ENCODE measurements at places on chromosomes 7 and 10. TPM values are rescaled to one million over a fixed set of nuclear protein-coding genes. Genes with fewer than 3 reads are reported as not detected.

Gene PHTF2
- total RNA-seq = 39.3 TPM

Gene WNT16
- total RNA-seq = not detected

Gene ARHGEF5
- total RNA-seq = not detected

Gene SSC4D
- not detected for total RNA-seq

Gene FXYD4
- not detected for total RNA-seq

Gene C10orf105
- total RNA-seq = not detected

Gene PNLIPRP2
- not detected for total RNA-seq

Gene PTPRN2
- total RNA-seq = 0.87 TPM

Gene CCL24
- not detected for total RNA-seq

Gene UBTD1
- 0.72 TPM for total RNA-seq

DNA sequence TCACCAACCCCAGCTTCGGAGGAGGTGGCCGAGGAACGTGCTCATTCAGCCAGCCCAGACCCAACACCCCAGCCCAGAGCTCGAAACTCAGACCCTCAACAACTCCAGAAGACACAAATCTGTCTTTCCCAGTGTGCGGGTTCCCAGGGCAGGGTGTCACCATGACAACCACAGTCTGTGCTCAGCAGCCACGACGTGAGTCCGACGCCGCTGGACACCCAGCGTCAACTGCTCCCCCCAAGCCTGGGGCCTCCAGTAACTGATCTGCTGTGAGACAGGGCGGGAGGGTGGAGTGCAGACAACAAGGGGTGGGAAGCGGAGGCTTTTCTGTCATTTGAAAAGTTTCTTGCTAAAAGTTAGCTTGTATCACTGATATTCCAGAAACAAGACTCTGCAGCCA lies 167.2 kb downstream of the MAD1L1 start:
- no peak overlapping the region for H3K27ac ChIP-seq
- no peak overlapping the region for H3K4me3 ChIP-seq
- no peaks in the 10 kb centered on the region for H3K4me1 ChIP-seq
- no peaks in the 10 kb centered on the region for H3K27me3 ChIP-seq
- H3K36me3 ChIP-seq = no peaks in the 10 kb centered on the region
- no peak for DNase-seq

DNA sequence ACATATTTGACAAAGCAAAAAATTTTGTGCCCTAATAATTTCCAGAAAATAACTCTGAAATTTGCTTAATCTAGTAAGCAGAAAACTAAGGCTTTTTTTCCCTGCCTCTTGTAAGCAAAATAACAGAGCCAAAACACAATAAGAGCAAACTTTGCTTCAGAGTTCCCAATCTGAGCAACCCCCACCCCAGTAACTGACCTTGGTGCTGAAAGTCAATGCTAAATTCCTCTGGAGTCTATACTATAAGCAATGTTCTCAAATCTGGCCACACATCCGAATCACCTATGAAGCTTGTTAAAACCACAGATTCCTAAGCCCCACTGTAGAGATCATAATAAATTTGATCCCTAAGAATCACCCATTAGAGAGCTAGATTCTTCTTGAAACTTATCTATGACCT lies 150.5 kb downstream of the ELAPOR2 start:
- no peak overlapping the region for H3K27ac ChIP-seq
- H3K27me3 ChIP-seq = no peaks in the 10 kb centered on the region
- no peak for DNase-seq
- H3K4me3 ChIP-seq = no peak overlapping the region
- H3K4me1 ChIP-seq = no peaks in the 10 kb centered on the region
- H3K36me3 ChIP-seq = no peaks in the 10 kb centered on the region

GRCh38 chr7:44894888-44895580 lies 9.7 kb upstream of the PURB start:
- H3K36me3 ChIP-seq = no peaks in the 10 kb centered on the region
- peaks cover 16% of the 10 kb centered on the region for H3K4me1 ChIP-seq
- no peak overlapping the region for H3K27ac ChIP-seq
- no peak for DNase-seq

DNA sequence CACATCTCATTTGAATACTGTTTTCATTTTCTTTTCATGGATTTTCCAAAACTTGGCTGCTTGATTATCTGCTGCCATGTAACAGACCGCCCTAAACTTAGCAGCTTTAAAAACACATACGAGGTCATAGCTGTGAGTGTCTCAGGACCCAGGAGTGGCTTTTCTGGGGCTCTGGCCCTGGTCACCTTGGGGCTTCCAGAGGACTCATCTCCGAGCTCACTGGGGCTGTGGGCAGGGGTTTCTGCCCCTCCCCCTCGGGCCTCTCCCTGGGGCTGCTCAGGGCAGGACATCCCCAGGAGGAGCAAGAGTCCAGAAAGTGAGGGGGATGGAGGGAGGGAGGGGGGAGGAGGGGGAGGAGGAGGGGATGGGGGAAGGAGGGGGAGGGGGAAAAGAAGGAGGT lies 77.0 kb downstream of the NKX6-2 start:
- no peaks in the 10 kb centered on the region for H3K27me3 ChIP-seq
- H3K36me3 ChIP-seq = no peaks in the 10 kb centered on the region
- DNase-seq = no peak
- H3K27ac ChIP-seq = no peak overlapping the region
- H3K4me3 ChIP-seq = no peak overlapping the region

GRCh38 chr10:13770760-13771493 lies 184.2 kb downstream of the PRPF18 start:
- peaks cover 8% of the 10 kb centered on the region for H3K4me1 ChIP-seq
- DNase-seq = no peak
- H3K27ac ChIP-seq = no peak overlapping the region
- H3K36me3 ChIP-seq = no peaks in the 10 kb centered on the region

- DNase-seq = no peak
- no peaks in the 10 kb centered on the region for H3K36me3 ChIP-seq
- H3K27ac ChIP-seq = no peak overlapping the region
These were observed 8.2 kb upstream of the FAS start for GRCh38 chr10:88982366-88982765.

- H3K27ac ChIP-seq = no peak overlapping the region
- no peak overlapping the region for H3K4me3 ChIP-seq
- H3K4me1 ChIP-seq = no peaks in the 10 kb centered on the region
- H3K27me3 ChIP-seq = no peaks in the 10 kb centered on the region
- no peak for DNase-seq
- H3K36me3 ChIP-seq = no peaks in the 10 kb centered on the region
These were observed 2.5 kb upstream of the KEL start for GRCh38 chr7:142964502-142965246.

GRCh38 chr10:90470966-90471365 lies 386.9 kb downstream of the HTR7 start:
- no peaks in the 10 kb centered on the region for H3K27me3 ChIP-seq
- no peak for DNase-seq
- no peaks in the 10 kb centered on the region for H3K36me3 ChIP-seq
- no peak overlapping the region for H3K4me3 ChIP-seq
- H3K27ac ChIP-seq = no peak overlapping the region

- no peak overlapping the region for H3K27ac ChIP-seq
- no peaks in the 10 kb centered on the region for H3K27me3 ChIP-seq
- H3K36me3 ChIP-seq = no peaks in the 10 kb centered on the region
- no peak for DNase-seq
These were observed 441.3 kb upstream of the MKI67 start for GRCh38 chr10:128567551-128567950.

GRCh38 chr7:157926521-157927150 lies 589.8 kb downstream of the DNAJB6 start:
- peak; percentile 91 for DNase-seq
- no peak overlapping the region for H3K4me3 ChIP-seq
- H3K4me1 ChIP-seq = peaks cover 46% of the 10 kb centered on the region
- peak overlapping the region; percentile 96 for H3K27ac ChIP-seq
- H3K36me3 ChIP-seq = no peaks in the 10 kb centered on the region

DNA sequence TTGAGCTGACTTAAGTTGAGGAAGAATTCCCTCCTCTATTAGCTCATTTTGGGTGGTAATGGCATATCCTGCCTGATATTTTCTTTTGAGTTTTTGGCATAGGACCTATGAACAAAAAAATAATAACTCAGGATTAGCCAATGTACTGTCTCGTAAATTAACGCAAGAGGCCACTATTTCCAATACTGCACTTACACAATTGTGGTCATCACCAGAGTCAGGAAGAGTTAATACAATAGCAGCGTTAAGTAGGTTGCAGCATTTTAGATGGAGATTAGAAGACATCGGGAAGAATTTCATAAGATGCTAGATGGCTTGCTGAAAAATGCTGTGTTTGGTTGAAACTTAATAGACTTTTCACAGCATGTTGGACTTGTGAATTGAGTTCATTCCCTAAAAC lies 36.4 kb downstream of the ANTXRL start:
- no peak for DNase-seq
- no peaks in the 10 kb centered on the region for H3K4me1 ChIP-seq
- no peaks in the 10 kb centered on the region for H3K36me3 ChIP-seq
- H3K27me3 ChIP-seq = no peaks in the 10 kb centered on the region
- H3K27ac ChIP-seq = no peak overlapping the region

DNA sequence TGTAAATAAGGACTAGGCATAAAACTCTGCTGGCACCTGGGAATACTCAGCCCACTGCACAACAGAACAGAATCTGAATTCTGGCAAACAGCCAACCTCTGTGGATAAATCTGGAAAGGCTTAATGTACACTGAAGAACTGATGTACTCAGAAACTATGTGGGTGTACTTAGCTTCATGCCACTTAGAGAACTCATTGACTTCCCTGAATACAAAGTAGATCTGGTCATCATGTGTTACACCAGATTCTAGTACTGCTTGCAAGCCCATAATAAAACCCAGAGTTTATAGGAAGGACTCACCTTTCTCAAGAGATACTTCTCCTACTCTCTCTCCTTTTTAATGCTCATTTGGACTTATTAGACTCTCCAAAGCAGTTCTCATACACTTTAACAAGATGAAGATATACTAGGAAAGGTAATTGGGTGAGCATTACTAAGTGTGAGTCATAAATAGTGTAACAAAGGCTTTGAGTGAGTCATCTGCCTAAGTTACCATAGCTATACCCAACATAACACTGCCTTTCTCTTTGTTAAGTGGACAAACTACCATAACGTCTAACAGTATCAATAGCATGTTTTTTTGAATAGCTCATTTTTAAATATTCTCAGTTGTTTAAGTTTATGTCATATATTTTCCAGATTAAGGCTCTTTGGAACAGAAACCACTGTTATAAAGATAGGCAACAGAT lies 309.1 kb downstream of the MDFIC start:
- no peaks in the 10 kb centered on the region for H3K4me1 ChIP-seq
- H3K36me3 ChIP-seq = no peaks in the 10 kb centered on the region
- no peak overlapping the region for H3K4me3 ChIP-seq
- no peaks in the 10 kb centered on the region for H3K27me3 ChIP-seq
- H3K27ac ChIP-seq = no peak overlapping the region
- no peak for DNase-seq

- no peak for DNase-seq
- H3K4me1 ChIP-seq = no peaks in the 10 kb centered on the region
- no peak overlapping the region for H3K4me3 ChIP-seq
- 0 out of 2 replicates have a peak, but pooled peaks cover 3% of the 10 kb centered on the region for H3K27me3 ChIP-seq
- H3K36me3 ChIP-seq = no peaks in the 10 kb centered on the region
These were observed 218.4 kb downstream of the GRM8 start for GRCh38 chr7:127034186-127034806.

GRCh38 chr10:72082856-72083789 lies 5.2 kb downstream of the SPOCK2 start:
- DNase-seq = no peak
- 0 out of 2 replicates have a peak, but pooled peaks cover 4% of the 10 kb centered on the region for H3K4me1 ChIP-seq
- H3K27ac ChIP-seq = no peak overlapping the region
- no peaks in the 10 kb centered on the region for H3K27me3 ChIP-seq

DNA sequence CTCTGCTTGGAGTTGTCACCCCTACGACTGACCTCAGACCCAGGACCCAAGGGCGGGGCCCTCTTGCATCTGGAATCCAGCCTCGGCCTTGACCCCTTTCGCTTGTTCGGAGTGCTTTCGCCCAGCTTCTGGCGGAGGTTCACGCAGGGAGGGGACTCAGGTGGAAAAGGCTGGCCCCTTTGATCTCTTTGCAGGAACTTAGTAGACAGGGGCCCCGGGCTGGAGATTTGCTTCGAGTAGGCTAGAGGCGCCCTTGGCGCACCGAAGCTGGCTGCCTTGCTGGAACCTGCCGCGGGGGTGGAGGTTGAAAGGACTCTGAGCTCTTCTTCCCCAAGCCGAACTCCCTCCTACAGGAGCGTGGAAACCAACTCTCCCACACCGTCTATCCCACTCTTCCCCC lies 255.1 kb downstream of the OTUD1 start:
- H3K4me1 ChIP-seq = no peaks in the 10 kb centered on the region
- no peaks in the 10 kb centered on the region for H3K36me3 ChIP-seq
- DNase-seq = no peak
- H3K27me3 ChIP-seq = no peaks in the 10 kb centered on the region

DNA sequence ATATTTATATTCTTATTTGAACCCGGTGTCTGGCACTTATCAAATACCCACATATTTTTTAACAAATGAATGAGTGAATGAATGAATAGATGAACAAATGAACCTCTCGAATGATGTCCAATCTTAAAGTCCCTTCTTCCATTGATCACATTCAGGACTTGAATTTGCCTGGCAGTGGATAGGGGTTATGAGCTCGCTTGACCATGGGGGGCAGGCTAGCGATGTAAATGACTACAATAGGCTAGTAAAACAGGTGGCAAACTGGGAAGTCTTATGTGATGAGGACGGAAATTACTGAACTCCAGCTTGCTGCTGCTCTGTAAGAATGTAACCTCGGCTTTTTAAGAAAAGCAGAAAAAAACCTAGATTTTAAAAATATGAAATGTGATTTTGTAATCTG lies 247.7 kb upstream of the DKK1 start:
- H3K27me3 ChIP-seq = no peaks in the 10 kb centered on the region
- DNase-seq = no peak
- no peak overlapping the region for H3K4me3 ChIP-seq
- H3K36me3 ChIP-seq = no peaks in the 10 kb centered on the region
- no peaks in the 10 kb centered on the region for H3K4me1 ChIP-seq
- H3K27ac ChIP-seq = no peak overlapping the region

- no peaks in the 10 kb centered on the region for H3K27me3 ChIP-seq
- H3K4me1 ChIP-seq = no peaks in the 10 kb centered on the region
- H3K36me3 ChIP-seq = no peaks in the 10 kb centered on the region
- H3K4me3 ChIP-seq = no peak overlapping the region
These were observed 89.2 kb downstream of the RBM20 start for GRCh38 chr10:110733218-110733952.

DNA sequence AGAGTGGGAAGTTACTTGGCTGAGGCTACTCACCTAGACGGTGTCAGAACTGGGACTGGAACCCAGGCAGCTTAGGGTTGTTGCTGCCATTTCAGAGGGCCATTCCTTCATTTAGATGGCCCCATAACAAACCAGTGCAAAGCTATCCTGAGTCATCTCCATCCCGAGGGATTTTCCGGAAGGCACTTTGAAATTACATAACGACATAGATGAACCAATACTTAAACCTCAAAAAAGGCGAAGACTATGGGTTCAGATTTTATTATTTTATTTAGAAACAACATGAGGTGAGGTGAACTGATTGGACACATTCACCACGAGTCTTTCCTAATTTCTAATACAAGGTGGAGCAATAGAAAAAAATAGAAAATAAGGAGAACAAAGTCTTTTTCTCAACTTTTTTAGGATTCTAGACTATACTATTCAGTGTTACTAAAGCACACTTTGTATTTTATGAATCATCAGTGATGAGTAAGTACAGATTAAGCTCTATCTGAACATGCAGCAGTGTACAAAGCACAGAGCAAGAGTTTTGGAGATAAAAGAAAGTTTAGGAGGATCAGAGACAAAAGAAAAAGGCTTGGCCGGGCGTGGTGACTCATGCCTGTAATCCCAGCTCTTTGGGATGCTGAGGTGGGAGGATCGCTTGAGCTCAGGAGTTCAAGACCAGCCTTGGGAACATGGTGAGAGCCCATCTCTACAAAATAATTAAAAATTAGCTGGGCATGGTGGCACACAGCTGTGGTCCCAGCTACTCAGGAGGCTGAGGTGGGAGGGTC lies 79.5 kb upstream of the SVIL start:
- no peak for DNase-seq
- no peaks in the 10 kb centered on the region for H3K27me3 ChIP-seq
- H3K27ac ChIP-seq = no peak overlapping the region
- no peak overlapping the region for H3K4me3 ChIP-seq
